Activated naive CD4-positive, alpha-beta T cell treated with Interleukin-2 at 50 U/mL for 16 hours (primary cell): ENCODE measurements at places on chromosomes 12 and 14.
A peak's percentile ranks its signal among the peaks of the same experiment; 100 is the strongest.

DNA sequence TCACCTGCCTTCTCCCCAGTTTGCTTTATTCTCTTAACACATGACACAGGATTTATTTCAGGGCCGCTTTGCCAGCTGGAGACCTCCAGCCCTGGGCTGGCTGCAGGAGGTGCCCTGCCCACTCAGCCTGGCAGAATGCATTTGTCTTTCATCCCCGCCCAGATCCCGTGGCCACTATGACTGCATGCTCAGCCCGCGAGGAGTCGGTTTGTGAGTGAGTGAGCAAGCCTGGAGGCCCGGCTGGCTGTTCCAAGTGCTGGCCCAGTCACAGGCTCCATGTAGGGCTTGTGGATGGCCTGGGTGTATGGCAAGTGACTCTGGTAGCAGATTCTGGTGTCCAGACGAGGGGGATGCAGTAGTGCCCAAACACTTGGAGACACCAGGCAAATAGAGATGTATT is 2.1 kb downstream of the TDP1 start:
- DNase-seq: no peak

- no peak for DNase-seq
Measured at GRCh38 chr12:64178122-64178521, 44.0 kb downstream of the KICS2 start.

GRCh38 chr14:96979611-96980074 is 182.5 kb downstream of the VRK1 start:
- DNase-seq: no peak

DNA sequence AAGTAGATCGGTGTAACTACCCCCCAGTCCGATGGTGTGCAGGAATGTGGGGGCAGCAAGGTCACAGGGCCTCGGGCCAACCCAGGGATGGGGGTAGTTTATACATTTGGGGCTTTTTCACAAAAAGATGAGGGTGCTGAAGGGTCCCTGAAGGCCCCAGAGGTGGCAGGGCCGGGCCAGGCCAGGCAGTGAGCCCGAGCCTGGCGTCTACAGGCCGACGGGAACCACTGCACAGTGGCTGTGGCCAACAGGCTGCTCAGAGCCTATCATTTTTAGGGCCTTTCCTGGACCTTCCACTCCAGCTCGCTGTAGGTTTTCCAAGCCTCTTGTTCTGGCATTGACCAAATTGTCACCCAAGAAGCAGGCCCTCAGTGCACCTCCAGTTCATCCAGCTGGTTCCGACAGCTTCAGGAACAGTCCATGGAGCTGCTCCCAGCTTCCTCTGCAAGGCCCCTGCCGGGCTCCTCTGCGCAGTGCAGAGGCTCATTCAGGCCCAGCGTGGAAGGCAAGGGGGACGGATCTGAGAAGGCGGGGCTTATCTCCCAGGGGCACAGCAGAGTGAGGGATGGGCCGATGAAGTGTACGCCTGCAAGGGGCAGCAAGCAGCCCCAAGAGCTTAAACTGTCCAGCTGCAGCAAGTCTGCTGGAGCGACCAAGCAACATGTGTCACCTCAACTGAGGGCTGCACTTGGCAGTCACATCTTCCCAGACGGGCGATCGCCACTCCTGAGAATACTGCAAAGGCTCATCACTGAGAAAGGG is 13.9 kb downstream of the CDCA4 start:
- DNase-seq: no peak

DNA sequence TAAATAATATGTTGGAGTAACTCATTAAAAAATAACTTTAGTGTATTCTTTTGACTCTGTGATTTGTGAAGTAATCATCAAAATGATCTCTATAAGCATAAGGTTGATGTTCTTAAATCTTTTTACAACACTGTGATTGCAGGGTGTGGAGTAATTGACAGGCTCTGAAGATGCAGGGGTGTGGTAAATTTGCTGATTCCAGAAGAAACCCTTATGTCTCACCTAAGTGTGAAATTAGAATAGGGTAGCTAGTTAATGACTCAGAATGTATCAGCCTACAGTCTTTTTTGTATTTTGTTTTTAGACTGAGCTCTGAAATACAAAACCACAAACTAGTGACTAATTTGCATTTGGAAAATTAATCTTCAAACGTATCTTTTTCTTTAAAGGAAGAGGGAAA is 5.9 kb downstream of the PRPF39 start:
- no peak for DNase-seq

GRCh38 chr14:82779301-82779700 is 1245.6 kb upstream of the SEL1L start:
- no peak for DNase-seq

DNA sequence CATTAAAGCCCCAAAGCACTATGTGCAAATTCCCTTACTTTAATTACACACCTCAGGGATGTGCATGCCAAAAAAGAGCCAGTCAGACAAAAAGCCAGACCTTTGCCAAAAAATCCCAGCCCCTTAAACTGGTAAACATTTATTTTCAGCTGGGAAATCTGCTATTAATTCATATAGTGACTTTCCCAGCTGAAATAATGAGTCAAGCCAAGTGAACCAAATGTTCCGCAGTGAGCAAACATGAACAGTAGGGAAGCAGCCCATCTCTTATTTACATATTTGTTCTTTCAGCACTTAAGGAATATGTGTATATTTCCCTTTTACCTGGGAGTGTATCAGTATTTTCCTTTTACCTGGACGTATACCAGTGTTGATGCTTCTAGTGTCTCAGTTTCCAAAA is 44.0 kb upstream of the OTX2 start:
- no peak for DNase-seq

GRCh38 chr12:87290505-87290904 is 738.7 kb downstream of the C12orf50 start:
- DNase-seq: no peak

GRCh38 chr12:64545081-64545382 is 65.3 kb upstream of the RASSF3 start:
- DNase-seq: no peak

- DNase-seq: peak; percentile 30
Measured at GRCh38 chr12:6367065-6367968, 8.0 kb downstream of the SCNN1A start.

GRCh38 chr14:68722968-68723566 is 69.8 kb downstream of the ZFP36L1 start:
- DNase-seq: no peak

DNA sequence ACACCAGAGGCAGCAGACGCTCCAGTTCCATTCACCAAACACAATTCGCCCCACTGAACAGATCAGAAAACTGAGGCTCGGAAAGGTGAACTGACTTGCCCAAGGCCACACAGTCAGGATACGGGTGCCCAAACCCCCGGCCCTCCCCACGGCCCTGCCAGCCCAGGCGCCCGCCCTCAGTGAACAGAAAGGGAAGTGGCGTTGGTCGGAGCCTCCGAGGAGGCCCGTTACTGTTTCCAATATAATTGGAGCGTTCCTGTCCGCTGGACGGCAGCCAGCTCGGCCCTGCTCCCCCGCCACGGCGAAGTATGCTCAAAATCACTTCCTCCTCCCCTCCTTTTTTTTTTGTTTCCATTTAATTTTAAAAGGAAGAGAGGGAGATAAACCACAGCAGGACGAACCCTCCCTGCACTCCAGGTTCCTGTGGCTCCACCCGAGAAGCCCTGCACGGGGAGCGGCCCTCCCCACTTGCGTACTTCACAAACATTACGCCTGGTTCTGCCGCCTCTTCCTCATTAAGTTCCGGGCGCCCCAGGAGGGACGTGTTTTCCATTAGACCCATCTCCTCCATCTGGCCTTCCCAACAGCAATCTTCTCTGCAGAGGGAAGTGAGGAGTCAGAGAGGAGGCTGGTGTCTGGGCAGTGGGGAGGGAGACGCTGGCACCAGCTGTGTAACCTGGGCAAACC is 61.1 kb downstream of the NCOR2 start:
- no peak for DNase-seq

DNA sequence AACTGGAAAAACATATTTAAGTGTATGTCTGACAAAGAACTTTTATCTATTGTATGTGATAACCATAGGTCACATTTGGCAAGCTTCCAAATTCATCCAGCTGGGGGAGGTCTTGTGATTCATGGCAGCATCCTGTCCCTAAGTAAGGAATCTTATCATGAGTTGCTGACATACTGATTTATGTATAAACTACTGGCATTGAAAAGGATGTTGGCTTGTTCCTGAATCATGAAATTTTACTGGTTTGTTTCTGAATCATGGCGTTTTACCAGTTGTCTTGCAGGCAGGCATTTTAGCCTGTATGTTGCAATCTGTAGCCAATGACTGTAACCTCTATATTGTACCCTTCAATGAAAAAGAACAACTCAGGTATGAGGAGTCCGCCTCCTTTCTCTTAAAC is 244.8 kb downstream of the IPO8 start:
- DNase-seq: no peak

- no peak for DNase-seq
Measured at GRCh38 chr12:79662046-79662811, 28.5 kb downstream of the PAWR start.

DNA sequence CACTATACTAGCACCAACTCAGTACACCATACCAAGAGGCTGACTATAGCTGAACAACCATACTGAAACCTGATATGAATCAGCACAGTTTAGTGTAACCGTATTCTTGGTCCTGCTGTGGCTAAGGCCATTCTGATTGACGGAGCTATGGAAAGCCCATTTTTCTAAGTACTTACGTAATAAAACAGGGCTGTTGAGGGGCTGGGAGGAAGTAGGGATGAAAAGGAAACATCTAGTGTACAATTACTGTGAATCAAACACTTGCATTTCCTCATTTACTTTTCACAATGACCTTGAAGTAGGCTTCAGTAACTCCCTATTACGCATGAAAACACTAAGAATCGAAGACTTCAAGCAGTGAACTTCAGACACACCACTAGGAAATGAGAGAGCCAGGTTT is 198.2 kb downstream of the BTG1 start:
- DNase-seq: no peak

DNA sequence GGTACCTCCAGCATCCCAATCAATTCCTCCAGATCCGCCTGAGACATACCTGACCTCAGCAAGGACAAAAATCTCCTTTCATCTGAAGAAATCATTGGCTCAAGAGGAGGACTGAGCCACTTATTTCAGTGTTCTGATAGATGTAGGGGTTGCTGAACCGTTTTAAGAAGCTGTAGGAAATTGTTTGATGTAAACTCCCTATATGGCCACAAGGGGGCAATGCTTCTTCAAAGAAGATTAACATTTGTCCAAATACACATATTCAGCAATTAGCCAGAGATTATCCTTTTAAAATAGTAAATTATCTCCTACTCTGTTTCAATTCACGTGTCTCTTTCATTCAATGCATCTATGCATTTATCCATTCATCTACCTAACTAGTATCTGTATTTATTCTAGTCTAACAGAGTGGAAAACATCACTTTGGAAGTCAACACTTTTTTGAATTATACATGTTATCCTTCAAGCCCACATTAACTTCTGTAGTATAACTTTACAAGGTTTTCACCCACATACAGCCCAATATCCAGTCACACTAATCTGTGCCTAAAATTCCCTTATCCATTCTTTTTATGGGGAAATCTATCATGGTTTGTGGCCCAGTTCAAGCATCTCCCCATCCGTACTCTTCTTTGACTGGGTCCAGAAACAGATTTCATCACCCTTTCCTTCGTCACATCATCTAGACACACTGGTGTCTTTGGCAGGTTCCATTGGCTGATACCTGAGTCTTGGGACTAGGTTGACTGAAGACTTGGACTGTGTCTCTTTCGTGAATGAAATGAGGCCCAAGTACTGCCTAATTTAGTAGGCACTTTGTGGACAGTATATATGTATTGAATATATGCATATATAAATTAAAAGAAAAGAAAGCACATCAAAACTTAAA is 411.0 kb upstream of the OR4E1 start:
- no peak for DNase-seq

DNA sequence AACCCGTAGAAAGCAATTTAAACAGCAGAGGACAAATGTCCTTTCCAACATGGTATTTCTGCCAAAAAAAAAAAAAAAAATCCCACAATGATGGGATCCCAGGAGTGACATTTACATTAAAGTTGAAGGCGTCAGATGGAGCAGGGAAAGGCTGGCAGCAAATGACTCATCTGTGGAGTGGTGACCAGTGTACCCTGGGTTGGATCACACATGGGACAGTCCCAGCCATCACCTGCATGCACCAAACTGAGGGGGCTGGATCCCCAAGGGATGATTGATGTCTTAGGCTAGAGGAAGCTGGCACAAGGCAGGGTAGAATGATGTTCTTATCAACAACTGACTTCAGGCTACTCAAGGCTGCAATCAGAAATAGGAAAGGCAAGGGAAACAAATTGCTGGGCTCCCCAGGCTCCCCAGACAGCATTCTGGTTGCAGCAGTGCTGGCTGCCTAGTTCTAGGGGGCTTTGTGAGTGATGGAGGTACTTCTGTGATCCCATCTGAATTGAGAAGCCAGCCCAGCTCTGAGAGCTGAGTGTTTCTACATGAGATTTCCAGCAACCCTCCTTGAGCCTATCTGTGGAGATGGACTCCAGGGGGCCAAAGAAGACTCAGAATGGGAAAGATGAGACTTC is 117.9 kb downstream of the DPF3 start:
- no peak for DNase-seq

GRCh38 chr12:102343361-102344121 is 136.8 kb downstream of the IGF1 start:
- no peak for DNase-seq

GRCh38 chr12:95648990-95649791 is 97.9 kb upstream of the USP44 start:
- DNase-seq: no peak

GRCh38 chr12:56449622-56449984 is 377 bp upstream of the TIMELESS start:
- DNase-seq: no peak

DNA sequence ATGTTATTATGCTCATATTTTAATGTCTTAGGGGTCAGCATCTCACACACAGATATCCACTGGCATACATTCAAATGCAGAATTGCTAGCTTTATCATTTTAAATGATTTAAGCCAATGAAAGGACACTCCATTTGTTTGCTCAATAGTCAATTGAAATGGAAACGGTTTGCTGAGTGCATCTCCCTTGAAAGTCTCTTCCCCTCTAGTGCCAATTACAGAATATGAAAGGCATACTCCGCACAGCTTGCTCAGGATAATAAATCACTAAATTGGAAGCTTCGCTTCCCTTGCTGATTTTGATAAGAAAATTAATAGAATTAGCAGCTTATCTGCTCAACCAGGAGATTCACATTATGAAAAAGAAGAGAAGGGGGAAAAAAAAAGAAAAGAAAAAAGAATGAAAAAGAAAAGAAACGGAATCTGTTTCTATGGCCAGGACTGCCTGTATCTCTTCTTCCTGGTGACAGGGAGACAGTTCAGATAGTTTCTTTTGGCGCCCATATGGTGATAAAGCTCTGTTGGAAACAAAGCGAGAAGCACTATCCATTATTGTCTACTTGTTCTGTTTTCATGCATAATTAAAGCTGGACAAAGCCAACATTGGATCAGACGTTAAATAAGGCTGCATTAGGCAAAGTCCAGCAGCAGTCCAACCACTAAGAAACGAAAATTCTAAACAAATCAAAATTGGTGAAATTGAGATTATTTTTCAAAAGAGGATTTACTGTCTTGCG is 225.0 kb downstream of the GXYLT1 start:
- DNase-seq: no peak

- DNase-seq: peak; percentile 20
Measured at GRCh38 chr12:96236221-96236822, 42.1 kb downstream of the ELK3 start.

- no peak for DNase-seq
Measured at GRCh38 chr12:50013361-50014147, 11.7 kb downstream of the RACGAP1 start.

- DNase-seq: peak; percentile 65
Measured at GRCh38 chr14:20469890-20470602, 840 bp downstream of the PNP start.
